ENCODE measurements at places on chromosomes 1 and 21.

GRCh38 chr1:52348704-52349300 is 17.2 kb downstream of the CC2D1B start:
- DNase-seq: peak; percentile 31

GRCh38 chr1:10932088-10932487 is 80.4 kb upstream of the TARDBP start:
- peak; percentile 48 for DNase-seq

DNA sequence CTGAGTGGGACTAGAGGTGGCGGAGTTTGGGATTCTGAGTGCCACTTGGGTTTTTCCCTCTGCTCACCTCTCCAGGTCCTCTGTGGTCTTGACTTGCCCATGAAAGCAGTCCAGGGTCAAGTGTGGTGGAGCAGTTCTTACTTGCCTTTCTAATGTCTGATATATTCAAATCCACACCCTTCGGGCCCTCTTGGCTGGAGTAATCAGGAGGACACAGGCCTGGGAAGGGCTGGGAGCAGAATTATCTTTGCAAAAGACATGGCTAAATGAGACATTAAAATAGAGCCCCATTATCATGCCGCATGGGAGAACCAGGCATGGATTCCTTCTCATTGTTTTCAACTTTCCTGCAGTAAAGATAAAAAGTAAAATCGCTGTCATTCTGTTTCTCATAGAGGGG is 74.0 kb downstream of the NFASC start:
- no peak for DNase-seq

GRCh38 chr1:63615768-63616420 is 22.7 kb downstream of the PGM1 start:
- peak; percentile 56 for DNase-seq

DNA sequence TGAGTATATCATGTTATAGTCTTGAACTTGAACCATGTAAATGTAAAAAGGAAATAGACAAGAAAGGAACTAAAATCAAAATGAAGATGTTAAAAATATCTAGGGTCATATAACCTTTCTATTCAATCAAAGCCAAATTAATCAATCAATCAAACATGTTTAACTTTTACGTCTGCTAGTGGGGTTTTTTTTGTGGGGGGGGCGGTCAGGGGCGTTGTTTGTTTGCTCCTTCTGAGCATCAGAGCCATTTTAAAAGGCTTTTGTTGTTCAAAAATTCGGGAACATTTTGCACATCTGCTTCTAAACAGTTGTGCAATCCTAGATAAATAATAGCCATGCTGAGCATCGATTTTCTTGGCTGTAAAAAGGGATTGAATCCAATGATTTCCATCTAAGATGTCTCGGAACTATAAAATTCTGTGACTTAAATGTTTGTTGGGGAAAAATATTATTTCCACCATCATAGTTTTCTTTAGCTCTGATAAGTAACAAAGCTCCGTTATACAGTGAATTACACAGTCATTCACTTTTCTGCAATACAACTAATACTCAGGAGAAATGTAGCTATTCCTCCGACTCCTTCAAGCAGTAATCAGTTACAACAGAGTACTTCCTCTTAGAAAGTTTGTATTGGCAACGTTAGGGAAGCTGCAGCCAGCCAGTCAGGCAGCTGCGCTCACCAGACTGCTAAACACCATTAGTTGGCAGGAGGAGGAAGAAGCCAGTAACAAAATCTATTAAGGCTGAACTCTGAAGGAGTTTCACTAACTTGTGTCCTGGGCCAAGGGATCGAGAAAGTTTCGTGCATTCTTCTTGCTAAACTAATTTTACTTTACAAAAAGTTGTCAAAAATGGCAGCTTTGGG is 2.2 kb downstream of the SPATA6 start:
- no peak for DNase-seq

GRCh38 chr1:26829184-26829911 is 2.9 kb downstream of the ZDHHC18 start:
- DNase-seq: no peak

DNA sequence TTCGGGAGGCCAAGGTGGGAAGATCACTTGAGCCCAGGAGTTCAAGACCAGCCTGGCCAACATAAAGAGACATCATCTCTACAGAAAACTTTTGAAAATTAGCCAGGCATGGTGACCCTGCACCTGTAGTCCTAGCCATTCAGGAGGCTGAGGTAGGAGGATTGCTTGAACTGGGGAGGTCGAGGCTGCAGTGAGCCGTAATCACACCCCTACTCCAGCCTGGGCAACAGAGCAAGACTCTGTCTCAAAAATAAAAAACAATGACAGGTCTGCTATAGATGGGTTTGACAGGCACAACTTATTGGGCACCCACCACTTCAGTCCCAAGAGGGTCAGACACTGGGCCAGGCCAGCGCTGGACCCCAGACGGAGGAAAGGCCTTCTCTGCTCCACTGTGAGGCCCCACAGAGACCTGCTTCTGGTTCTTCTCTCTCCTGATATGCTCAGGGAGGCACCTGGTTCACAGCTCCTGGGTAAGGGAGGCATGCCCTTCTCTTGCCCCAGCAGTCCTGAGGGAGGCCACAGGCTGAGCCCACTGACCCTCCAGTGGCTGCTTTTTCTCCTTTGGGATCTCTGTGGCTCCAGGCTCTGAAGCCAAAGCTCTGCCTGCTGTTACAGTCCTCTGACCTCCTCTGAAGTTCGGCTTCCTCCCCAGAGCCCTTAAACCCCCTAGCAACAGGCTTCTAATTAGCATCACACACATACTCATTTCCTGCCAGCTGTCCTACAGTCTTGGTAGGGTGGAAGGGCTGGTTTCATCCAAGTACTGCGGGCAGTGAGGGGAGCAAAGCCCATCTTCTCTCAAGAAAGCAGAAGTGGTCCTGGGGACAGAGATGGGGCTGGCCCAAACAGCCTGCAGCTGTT is 14.4 kb downstream of the S100A16 start:
- DNase-seq: peak; percentile 90

GRCh38 chr21:23016617-23017016 is 2018.4 kb downstream of the NCAM2 start:
- DNase-seq: no peak

GRCh38 chr1:8381618-8382017 is 63.7 kb downstream of the SLC45A1 start:
- DNase-seq: no peak

DNA sequence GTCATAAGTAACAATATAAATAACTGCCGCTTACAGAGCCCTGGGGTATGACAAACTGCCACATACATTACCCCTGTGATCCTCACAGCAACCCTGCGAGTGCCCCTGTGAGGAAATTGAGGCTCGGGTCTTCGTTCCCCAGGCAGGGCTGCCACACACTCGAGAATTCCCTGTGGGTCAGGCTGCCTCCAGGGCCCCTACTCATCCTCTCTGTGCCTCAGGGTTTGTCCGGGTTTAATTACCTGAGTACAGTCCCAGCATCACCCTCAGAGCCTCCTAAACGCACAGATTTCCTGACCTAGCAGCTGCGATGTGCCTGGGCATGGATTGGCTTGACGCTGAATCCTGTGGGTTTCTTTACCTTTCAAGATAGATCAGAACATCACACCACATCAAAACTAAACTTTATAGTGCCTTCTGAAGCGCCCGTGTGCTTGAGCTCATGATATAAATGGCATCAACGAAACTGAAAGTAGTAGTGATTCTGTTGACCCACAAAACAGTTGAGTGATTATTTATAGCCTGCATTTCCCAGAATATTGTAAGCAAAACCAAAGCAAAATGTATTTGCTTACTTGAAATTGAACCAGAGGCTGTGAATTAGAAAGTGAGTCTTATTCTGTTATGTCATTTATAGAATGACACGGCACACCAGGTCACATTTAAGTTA is 14.0 kb downstream of the SLC37A1 start:
- DNase-seq: no peak

- DNase-seq: no peak
Measured at GRCh38 chr1:61171974-61172373, 89.6 kb downstream of the NFIA start.

- DNase-seq: no peak
Measured at GRCh38 chr1:214514032-214514818, 37.2 kb downstream of the PTPN14 start.

- no peak for DNase-seq
Measured at GRCh38 chr1:105838071-105838470, 1218.4 kb upstream of the PRMT6 start.

GRCh38 chr1:47547753-47548573 is 110.1 kb downstream of the FOXD2 start:
- peak; percentile 27 for DNase-seq

DNA sequence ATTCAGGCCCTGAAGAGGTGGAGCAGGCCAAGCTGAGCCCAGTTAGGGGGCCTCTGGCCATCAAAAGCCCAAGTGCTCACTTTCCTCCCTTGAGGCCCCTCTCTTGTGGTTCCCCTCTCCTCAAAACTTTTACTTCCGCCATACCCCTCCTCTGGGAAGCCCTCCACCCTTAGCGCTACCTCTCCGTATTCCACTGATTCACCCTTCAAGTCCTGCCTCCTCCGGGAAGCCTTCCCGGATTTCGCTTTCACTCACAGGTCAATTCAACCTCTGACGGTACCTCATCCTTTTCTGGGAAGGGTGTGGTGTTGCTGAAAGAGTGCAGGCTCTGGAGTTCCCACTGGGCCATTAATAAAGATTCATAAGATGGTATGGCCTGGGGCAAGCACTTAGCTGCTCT is 19.1 kb downstream of the SPOCD1 start:
- no peak for DNase-seq

- peak; percentile 73 for DNase-seq
Measured at GRCh38 chr1:210448297-210448892, 119.7 kb downstream of the HHAT start.

DNA sequence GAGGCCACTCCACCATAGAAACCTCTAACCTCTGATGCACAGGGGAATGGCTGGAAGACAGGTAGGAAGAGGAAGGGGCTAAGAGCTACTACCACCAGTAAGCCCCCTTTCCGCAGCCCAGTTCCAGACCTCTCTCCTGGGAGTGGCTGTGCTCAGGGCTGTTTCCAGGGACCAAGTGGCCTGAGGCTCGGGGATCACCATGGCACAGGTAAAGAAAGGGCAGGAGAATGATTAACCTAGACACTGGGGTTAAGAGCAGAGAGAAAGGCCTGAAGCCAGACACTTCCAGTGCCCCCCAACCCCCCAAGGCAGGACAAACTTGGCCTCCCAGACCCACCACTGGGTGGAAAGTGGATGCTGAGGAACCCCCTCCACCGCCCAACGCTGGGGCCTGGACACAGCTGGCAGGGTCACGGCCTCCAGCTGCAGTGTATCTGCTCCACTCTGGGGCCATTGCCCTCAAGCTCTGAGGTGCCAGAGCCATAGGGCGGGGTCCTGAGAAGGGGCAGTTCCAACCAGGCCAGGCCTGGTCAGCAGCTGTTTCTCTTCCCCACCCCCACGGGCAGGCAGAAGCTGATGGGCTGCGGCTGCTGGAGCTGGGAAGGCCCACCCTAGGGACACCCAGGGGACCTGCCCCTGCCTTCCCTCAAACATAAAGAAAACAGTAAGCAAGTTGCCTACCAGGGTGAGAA is 2.6 kb downstream of the TAGLN2 start:
- no peak for DNase-seq

DNA sequence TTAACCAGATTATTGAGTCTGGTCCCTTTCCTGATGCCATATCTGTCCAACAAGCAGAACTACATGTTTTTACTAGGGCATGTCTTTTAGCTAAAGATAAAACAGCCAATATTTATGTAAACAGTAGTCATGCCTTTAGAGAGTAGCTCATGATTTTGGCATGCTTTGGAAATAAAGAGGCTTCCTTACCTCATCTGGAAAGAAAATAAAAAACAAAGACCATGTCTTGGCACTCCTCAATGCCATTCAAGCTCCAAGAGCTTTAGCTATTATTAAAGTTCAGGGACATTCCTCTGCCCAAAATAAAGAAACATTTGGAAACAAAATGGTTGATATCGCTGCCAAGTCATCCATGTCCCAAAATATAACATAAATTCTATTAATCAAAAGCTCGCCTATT is 202.4 kb downstream of the URB2 start:
- DNase-seq: no peak

DNA sequence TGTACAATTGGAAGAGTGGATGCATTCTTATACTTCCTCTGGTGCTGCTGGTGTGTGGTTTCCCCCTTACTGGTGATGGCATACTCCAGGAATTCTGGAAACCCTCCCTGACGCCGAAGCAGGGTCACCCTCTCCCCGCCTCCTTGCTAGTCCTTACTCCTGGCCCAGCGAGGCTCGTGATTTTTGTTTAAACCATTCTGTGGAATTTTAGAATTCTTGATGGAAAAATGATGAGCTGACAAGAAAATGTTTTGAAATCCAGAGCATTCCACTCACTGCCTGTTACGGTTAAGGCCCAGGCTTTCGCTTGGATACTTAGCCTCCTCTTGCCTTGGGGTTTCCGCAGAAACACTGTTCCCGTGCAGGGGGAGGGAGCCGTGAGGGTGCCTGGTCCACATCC is 41.1 kb downstream of the IL6R start:
- DNase-seq: no peak

DNA sequence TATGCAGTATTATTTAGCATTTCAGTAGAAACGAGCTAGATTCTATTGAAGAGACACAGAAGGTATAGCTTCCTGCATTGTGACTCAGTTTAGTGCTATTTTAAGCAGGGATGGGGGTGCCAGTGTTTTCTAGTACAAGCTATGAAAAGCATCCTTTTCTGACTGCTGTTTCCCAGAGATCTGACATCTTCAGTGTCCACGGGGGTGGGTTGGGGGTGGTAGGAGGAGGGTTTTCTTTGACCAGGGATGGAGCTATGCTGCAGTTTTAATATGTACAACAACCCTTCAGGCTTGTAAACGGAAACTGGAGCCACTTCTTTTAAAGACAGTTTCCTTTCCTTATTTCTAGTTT is 2.7 kb upstream of the NEGR1 start:
- DNase-seq: no peak

- DNase-seq: no peak
Measured at GRCh38 chr1:93732514-93732913, 50.9 kb upstream of the BCAR3 start.

DNA sequence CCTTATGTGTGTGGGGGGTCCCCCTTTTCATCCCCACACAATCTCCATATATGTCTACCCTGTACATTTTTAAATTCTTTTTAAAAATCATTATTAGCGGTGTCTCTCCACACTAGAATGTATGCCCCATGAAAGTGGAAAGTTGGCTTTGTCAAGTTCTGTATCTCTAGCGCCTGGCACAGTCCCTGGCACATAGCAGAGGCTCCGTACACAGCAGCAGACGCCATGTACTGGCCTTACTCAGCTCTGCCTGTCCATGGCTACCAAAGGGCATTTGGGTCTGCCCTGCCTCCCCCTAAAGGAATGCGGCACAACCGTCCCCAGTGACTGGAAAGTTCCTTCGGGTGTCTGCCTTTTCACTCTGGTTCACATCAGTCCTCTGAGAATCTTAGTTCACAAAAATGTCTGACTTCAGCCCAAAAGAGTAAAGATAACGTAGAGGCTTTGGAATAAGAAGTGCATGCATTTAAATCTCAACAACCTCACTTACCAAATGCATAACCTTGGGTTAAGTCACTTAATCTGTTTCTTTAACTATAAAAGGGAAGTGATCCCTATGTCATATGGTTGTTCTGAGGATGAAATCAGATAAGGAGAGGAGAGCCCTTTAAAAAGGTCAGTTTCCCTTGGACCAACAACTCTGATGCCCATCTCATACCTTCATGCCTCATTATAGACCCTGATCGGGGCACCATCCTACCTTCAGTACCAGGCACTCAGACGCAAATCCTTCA is 61.1 kb downstream of the CD46 start:
- DNase-seq: no peak

GRCh38 chr1:224205438-224205840 is 22.4 kb downstream of the DEGS1 start:
- peak; percentile 88 for DNase-seq

GRCh38 chr1:241518476-241519307 is 863 bp downstream of the FH start:
- DNase-seq: peak; percentile 28

All from hematopoietic multipotent progenitor cell (in vitro differentiated cells).